A172 (cell line): ENCODE measurements at places on chromosomes 16 and 17. TPM values are rescaled to one million over a fixed set of nuclear protein-coding genes. Genes with fewer than 3 reads are reported as not detected.

Gene KCTD2
- 25.6 and 25.7 TPM in 2 replicates for total RNA-seq

GRCh38 chr17:28396635-28397239 lies 9.3 kb downstream of the SLC46A1 start:
- no peak for DNase-seq

DNA sequence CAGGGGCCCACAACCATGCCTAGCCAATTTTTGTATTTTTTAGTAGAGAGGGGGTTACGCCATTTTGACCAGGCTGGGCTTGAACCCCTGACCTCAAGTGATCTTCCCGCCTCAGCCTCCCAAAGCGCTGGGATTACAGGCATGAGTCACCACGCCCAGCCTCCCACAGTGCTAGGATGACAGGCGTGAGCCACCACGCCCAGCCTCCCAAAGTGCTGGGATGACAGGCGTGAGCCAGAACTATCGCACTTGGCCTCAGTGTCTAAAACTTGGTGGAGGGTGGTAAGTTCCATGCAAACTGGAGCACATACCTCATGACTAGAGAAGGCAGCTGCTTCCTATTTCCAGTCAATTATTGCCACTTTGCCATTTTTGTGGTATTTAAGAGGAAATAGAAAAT lies 7.1 kb downstream of the HSD17B2 start:
- no peak for DNase-seq

- no peak for DNase-seq
These were observed 6.2 kb downstream of the ZNF423 start for GRCh38 chr16:49849754-49850108.

DNA sequence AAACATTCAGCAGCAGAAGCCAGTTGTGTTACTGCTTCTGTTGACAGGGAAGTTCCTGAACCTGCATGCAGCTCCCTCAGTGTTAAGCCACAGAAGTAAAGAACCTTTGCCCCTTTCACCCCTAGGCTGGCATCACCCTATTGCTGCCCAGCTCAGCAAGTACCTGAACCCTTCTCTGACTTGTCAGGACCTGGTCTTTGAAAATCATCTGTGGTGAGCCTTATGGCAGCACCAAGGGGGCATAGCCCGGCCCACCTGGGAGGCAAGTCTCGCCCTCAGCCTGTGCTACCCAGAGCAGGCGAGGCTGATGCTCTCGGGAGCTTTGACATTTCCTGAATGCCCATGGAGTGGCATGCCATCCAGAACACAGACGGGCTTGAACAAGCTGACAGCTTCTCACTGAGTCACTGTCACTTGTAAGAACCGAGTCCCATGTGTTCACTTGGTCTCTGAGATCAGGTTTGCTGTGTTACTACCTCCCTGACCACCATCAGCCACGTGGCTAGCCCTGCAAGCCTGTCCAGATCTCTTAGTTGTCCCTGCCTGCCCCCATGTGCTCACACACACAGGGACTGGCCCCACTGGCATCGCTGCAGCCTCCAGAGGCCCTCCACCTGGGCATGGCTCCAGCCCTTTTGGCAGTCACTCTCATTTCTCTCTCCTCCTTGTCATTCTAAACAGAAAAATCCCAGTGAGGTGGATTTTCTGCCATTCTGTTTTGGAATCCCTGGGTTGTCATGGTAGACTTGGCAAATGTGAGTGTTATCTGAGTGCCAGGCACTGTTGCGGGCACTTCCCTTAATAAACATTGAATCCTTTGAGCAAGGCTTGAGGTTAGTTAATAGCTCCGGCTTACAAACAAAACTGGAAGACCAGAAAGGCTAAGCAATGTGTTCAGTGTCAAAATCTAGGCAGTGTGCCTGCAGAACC lies 2.9 kb upstream of the CARMIL2 start:
- DNase-seq, result no peak

DNA sequence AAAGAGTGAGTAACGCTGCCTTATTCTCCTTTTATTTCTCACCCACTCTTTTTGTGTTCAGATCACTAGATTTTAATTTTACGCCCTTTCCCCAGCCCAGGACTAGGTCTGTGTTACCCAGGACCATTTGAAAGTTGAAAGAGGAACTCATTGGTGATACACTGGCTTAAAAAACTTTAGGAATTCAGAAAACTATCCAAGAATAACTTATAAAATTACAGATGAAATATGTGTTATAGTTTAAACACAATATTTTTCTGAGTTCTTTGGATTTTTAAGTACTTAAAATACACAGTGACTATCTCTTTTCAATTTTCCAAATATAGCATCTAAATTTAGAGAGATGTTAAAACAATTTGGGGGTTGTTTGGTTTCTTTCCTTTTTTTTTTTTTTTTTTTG lies 385.2 kb downstream of the CDH13 start:
- DNase-seq, result no peak
